ENCODE measurements at places on chromosomes 4 and X. TPM values are rescaled to one million over a fixed set of nuclear protein-coding genes. Genes with fewer than 3 reads are reported as not detected.

GRCh38 chr4:163620738-163621137 lies 126.2 kb downstream of the TMA16 start:
- no peak for DNase-seq

DNA sequence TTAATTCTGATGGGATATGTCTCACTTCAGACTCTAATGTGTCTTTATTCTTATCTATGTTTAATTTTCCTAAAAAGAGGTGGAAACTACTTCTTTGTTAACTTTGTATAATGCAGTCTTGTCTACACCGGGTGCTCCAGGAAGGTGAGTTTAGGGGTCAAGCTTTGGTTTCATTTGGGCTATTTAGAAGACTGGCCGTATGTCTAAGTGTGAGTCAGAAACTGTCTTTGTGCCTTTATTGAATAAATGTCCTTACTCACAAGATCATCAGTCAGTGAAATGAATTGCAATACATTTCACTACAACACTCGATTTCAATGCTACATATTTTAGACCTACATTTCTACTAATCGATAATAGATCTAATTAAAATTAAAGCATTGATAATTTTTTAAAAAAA lies 56.2 kb downstream of the PROM1 start:
- DNase-seq = no peak

GRCh38 chrX:13226214-13226613 lies 93.6 kb downstream of the ATXN3L start:
- DNase-seq = no peak

GRCh38 chr4:8542776-8543525 lies 37.2 kb upstream of the GPR78 start:
- no peak for DNase-seq

DNA sequence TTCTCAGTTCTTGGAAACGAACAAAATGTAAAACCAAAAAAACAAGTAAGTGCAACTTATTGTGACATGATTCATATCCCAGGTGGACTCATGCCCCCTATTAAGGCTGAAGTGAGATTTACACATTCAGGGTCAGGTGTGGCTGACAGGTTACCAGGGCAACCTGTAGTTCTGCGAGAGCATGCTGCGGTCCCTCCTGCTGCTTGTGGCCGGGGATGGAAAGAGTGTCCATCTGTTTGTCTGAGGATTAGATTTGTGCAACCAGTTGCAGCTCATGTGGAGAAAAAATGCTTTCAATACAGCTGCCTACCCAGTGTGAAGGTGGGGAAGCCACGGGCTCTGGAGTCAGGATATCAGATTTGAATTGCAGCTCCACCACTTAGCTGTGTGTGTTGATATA lies 78.8 kb downstream of the FAM184B start:
- no peak for DNase-seq

GRCh38 chrX:24838629-24839028 lies 144.9 kb downstream of the POLA1 start:
- no peak for DNase-seq

Gene TLR2
- total RNA-seq = 59.5 TPM

- DNase-seq = no peak
Measured at GRCh38 chr4:151643564-151643963, 117.2 kb downstream of the GATB start.

Data from kidney (tissue), 22 donors.